Breast epithelium (tissue), 4 donors: ENCODE measurements at places on chromosomes 5 and 9. TPM values are rescaled to one million over a fixed set of nuclear protein-coding genes. Genes with fewer than 3 reads are reported as not detected.

DNA sequence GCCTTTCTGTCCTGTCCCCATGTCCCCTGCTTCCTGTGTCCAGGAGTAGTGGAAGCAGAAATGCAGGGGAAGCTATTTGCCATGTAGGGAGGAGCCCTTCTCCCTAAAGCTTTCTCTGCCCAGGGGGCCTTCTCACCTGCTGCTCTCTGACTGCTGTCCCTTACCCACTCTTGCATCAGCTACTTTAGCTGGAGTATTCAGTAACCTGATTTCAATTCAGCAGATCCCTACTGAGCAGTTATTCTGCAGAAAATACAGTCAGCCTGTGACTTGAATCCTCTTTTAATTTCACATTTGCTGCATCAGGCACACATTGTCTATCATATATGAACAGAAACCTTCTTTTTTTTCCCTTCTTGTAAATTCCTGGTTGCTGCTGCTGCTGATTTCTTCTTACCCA, 90.4 kb downstream of the MVB12B start:
- H3K27me3 ChIP-seq = no peaks in the 10 kb centered on the region
- no peak overlapping the region for H3K27ac ChIP-seq
- H3K4me3 ChIP-seq = no peak overlapping the region
- no peaks in the 10 kb centered on the region for H3K36me3 ChIP-seq
- H3K4me1 ChIP-seq = no peaks in the 10 kb centered on the region

The DDX4 gene
- not detected for total RNA-seq

DNA sequence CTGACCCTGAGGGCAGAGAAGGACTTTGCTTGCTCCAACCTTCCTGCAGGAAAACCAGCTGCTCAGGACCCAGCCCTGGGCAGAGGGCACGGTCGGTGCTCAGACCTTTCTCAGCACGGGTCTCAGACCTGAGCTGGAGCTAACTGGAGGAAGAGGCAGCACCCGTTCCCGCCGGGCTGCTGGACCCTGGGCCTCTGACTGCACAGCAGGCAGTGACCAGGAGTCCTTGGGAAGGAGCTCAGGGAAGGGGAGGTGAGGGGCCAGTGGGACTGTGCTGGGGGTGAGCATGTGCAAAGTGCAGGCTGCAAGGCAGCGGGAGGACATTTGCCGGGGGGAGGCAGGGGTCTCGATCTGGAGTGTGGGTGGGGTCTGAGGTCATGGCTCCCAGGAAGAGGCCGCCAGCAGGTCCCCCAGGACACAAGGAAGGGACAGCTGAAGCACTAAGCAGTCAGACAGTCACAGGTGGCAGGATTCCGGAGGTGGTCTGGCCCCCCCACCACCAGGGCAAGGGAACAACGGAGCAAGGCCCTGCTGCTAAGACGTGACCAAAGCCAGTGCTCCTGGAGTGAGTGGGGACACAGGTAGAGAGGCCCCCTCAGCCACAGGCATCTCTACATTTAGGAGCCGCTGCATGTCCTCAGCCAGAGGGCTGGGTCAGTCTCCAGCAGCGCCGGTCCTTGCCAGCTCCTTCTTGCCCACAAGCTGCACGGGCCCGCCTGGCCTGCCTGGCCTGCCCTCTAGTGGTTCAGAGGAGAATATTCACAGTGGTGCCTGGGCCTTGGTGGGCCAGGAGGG, 4.8 kb upstream of the DPM2 start:
- H3K36me3 ChIP-seq = no peaks in the 10 kb centered on the region
- DNase-seq = no peak
- peaks cover 10% of the 10 kb centered on the region for H3K4me1 ChIP-seq
- peak overlapping the region; percentile 43 for H3K27ac ChIP-seq

DNA sequence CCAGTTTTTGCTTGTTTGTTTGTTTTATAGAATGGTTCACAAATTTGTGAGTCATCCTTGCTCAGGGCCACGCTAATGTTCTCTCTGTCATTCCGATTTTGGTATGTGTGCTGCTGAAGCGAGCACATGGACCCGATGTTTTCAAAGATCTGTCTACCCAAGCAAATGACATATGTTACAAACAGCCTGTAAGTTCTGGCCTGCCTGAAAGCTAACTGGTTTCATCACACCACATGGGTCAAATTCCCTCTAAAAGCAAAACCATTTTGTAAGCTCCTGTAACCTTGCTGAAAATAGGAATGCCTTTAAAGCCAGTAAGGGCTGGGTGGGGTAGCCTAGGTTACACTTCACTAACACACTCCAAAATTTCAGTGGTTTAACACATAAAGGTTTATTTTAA, 25.4 kb downstream of the DMRT3 start:
- H3K4me3 ChIP-seq = no peak overlapping the region
- no peak overlapping the region for H3K27ac ChIP-seq
- no peak for DNase-seq
- no peaks in the 10 kb centered on the region for H3K27me3 ChIP-seq

The PLPPR1 gene
- total RNA-seq = 0.66 TPM

The OBP2B gene
- total RNA-seq = not detected

- no peak overlapping the region for H3K27ac ChIP-seq
- DNase-seq = no peak
- H3K4me3 ChIP-seq = no peak overlapping the region
Observed at GRCh38 chr5:75847561-75848021, 130.4 kb upstream of the POC5 start.

DNA sequence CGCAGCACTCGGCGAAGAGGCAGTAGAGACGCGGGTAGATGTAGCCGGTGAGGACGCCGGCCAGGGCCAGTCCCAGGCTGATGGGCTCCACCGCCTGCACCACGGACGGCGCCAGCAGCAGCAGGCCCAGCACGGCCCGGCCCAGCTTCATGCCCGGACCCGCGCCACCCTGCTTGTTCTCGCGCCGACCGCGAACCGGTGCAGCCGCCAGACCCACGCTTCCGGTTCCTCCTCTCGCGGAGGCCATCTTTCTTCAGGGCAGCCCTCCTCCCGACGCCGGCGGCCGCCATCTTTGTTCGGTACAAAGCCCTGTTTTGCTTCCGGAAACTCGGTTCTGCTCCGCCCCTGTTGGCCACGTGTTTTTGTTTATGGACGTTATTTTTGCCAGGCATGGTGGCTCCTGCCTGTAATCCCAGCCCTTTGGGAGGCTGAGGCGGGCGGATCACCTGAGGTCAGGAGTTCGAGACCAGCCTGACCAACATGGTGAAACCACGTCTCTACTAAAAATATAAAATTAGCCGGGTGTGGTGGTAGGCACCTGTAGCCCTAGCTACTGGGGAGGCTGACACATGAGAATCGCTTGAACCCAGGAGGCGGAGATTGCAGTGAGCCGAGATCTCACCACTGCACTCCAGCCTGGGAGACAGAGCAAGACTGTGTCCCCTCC, at the start of gene TOR1A:
TSS of gene TOR1A (minus strand) at position 202 of the 667 bp plus-strand sequence. CDS start at position 151, 51 bp downstream.
- H3K36me3 ChIP-seq = peaks cover 6% of the 10 kb centered on the region
- H3K4me3 ChIP-seq = peak within 1 kb of the TSS; percentile 66
- no peaks in the 10 kb centered on the region for H3K27me3 ChIP-seq
- H3K4me1 ChIP-seq = no peaks in the 10 kb centered on the region
- peak; percentile 96 for DNase-seq

- no peaks in the 10 kb centered on the region for H3K36me3 ChIP-seq
- DNase-seq = no peak
- no peaks in the 10 kb centered on the region for H3K4me1 ChIP-seq
- H3K27ac ChIP-seq = no peak overlapping the region
- no peak overlapping the region for H3K4me3 ChIP-seq
Observed at GRCh38 chr9:81489046-81489445, 200.3 kb downstream of the TLE1 start.

GRCh38 chr5:26024774-26025173, 1013.6 kb downstream of the CDH9 start:
- no peak overlapping the region for H3K27ac ChIP-seq
- H3K27me3 ChIP-seq = no peaks in the 10 kb centered on the region
- H3K4me3 ChIP-seq = no peak overlapping the region
- H3K4me1 ChIP-seq = no peaks in the 10 kb centered on the region

The ABO gene
- 2.8 TPM for total RNA-seq
